Adrenal gland (tissue), 19 donors: ENCODE measurements at places on chromosomes 3 and 15. TPM values are rescaled to one million over a fixed set of nuclear protein-coding genes. Genes with fewer than 3 reads are reported as not detected.

- H3K4me1 ChIP-seq = peaks cover 15% of the 10 kb centered on the region
- DNase-seq = peak; percentile 67
- no peak overlapping the region for H3K4me3 ChIP-seq
- no peak overlapping the region for H3K27ac ChIP-seq
- no peaks in the 10 kb centered on the region for H3K27me3 ChIP-seq
Observed at GRCh38 chr15:71515375-71516186, 294.8 kb upstream of the NR2E3 start.

The LAMB2 gene
- 784 TPM for total RNA-seq

- H3K4me3 ChIP-seq = no peak overlapping the region
- no peaks in the 10 kb centered on the region for H3K36me3 ChIP-seq
- no peak overlapping the region for H3K27ac ChIP-seq
- no peak for DNase-seq
- H3K4me1 ChIP-seq = no peaks in the 10 kb centered on the region
Observed at GRCh38 chr15:86036243-86036642, 43.4 kb upstream of the AGBL1 start.

The FBLN2 gene
- total RNA-seq = 7.9 TPM

DNA sequence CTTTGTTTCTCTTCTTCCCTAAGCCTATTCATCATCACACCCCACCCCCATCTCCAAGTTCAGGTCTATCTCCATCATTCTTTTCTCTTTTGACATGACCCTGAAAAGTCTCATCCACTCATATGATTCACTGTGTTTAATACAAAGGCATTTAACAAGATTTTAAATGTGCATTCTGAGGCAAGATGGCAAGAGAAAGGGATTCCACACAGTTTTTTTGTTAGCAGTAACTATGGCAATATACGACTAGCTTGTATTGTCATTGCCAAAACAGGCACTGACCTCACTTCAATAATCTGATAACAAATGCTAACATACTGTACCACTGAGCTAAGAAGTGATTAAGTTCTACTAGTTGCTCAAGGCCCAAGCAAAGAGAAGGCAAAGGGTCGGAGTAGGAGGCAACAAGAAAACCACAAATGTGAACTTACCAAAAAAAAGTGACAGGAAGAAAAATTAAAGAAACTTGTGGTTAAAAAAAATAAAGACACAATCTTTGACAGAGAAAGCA, 53.2 kb downstream of the FBN1 start:
- H3K27me3 ChIP-seq = no peaks in the 10 kb centered on the region
- H3K27ac ChIP-seq = no peak overlapping the region
- peaks cover 11% of the 10 kb centered on the region for H3K4me1 ChIP-seq
- no peak overlapping the region for H3K4me3 ChIP-seq
- no peaks in the 10 kb centered on the region for H3K36me3 ChIP-seq

DNA sequence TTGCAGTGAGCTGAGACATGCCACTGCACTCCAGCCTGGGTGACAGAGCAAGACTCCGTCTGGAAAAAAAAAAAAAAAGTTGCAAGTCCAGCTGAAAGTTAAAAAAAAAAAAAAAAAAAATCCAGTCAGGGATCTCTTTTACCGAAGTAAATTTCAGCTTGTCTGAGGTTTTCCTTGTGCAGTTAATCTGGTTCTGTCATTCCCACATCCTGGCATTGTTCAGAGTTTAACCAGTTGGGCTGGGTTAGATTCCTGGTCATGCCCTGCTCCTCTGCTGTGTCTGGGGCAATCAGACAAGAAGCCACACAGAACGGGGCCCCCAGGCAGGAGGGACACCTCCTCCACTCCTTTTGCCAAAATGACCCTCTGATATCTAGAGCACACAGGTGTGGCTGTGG, 84.1 kb upstream of the KLHL25 start:
- no peak overlapping the region for H3K27ac ChIP-seq
- no peaks in the 10 kb centered on the region for H3K36me3 ChIP-seq
- peaks cover 7% of the 10 kb centered on the region for H3K27me3 ChIP-seq
- no peak overlapping the region for H3K4me3 ChIP-seq
- no peak for DNase-seq

The KLHL40 gene
- not detected for total RNA-seq

The MAP4 gene
- total RNA-seq = 54.3 TPM

DNA sequence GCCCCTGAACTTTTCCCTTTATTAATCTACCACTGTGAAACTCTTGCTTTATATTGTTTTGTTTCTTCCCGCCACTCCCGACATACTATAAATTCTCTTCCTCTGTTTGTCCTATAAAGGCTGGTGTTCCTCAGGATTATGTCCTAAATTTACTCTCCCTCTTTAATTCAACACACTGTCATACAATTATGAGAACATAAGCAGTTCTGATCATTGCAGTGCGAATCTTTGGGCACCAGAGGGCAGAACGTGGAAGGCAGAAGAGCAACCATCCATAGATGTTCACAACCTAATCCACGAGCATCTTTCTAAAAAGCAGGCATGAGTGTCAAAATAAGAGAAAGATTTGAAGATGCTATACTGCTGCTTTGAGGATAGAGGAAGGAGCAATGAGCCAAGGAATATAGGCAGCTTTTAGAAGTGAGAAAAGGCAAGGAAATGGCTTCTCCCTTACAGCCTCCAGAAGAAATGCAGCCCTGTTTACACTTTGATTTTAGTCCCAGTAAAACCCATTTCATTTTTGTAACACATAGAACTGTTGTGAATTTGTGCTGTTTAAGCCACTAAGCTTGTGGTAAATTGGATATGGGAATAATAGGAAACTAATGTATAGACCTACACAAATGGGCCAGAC, 179.4 kb downstream of the GBE1 start:
- no peaks in the 10 kb centered on the region for H3K4me1 ChIP-seq
- H3K27me3 ChIP-seq = no peaks in the 10 kb centered on the region
- H3K27ac ChIP-seq = no peak overlapping the region
- no peak overlapping the region for H3K4me3 ChIP-seq
- DNase-seq = peak; percentile 47

DNA sequence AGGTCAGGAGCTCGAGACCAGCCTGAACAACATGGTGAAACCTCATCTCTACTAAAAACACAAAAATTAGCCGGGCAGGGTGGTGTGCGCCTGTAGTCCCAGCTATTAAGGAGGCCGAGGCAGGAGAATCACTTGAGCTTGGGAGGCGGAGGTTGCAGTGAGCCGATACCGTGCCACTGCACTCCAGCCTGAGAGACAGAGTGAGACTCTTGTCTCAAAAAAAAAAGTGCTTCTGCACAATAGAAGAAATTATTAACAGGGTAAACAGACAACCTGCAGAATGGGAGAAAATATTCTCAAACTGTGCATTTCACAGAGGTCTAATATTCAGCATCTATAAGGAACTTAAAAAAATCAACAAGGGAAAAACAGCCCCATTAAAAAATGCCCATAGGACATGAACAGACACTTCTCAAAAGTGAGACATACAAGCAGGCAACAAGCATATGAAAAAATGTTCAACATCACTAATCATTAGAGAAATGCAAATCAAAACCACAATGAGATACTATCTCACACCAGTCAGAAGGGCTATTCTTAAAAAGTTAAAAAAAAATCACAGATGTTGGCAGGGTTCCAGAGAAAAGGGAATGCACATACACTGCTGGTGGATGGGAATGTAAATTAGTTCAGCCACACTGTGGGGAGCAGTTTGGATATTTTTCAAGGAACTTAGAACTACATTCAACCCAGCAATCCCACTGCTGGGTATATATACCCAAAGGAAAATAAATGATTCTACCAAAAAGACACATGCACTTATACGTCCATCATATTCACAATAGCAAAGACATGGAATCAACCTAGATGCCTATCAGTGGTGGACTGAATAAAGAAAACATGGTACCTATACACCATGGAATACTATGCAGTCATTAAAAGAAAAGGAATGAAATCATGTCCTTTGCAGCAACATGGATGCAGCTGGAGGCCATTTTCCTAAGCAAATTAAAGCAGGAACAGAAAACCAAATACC, 75.5 kb downstream of the MSL2 start:
- DNase-seq = no peak
- no peaks in the 10 kb centered on the region for H3K36me3 ChIP-seq
- H3K27ac ChIP-seq = no peak overlapping the region
- H3K27me3 ChIP-seq = no peaks in the 10 kb centered on the region
- H3K4me1 ChIP-seq = no peaks in the 10 kb centered on the region

The FES gene
- total RNA-seq = 12.8 TPM

The NRG4 gene
- 4.7 TPM for total RNA-seq

The EIF4E3 gene
- total RNA-seq = 9.4 TPM

DNA sequence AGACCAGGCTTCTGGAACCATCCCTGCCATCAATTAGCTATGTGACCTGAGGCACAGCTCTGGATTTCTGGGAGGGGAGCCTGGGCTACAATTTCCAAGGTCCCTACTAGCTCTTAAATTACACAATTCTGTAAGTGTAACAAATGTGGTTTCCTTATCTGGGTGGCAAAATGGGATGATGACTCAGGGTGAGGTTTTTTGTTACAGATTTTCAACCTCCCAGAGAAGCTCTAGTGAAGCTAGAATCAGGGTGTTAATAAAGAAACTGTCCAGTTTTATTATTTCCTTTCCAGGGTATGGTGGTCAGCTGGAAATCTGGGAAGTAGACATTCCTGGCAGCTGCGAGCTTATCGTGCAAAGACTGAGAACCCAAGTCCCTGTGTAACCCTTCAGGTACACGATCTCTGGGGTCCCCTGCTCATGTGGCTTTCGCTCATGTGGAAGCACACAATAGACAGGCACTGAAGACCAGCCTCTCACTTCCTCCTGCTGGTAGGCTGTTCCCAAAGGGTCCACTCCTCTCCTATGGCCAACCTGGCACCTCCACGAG, 7.3 kb downstream of the RAB27A start:
- no peaks in the 10 kb centered on the region for H3K36me3 ChIP-seq
- H3K4me1 ChIP-seq = peaks cover 33% of the 10 kb centered on the region

- no peak for DNase-seq
- peaks cover 37% of the 10 kb centered on the region for H3K4me1 ChIP-seq
- H3K4me3 ChIP-seq = no peak overlapping the region
- H3K36me3 ChIP-seq = no peaks in the 10 kb centered on the region
Observed at GRCh38 chr15:65792988-65793817, 1.1 kb upstream of the DENND4A start.

The ANKRD34C gene
- total RNA-seq = not detected

GRCh38 chr3:86594838-86595237, 396.1 kb downstream of the VGLL3 start:
- H3K27me3 ChIP-seq = no peaks in the 10 kb centered on the region
- no peak overlapping the region for H3K27ac ChIP-seq
- H3K36me3 ChIP-seq = no peaks in the 10 kb centered on the region
- no peak overlapping the region for H3K4me3 ChIP-seq
